ENCODE measurements at places on chromosomes 6 and 20. TPM values are rescaled to one million over a fixed set of nuclear protein-coding genes. Genes with fewer than 3 reads are reported as not detected.
A peak's percentile ranks its signal among the peaks of the same experiment; 100 is the strongest.

EYA2 gene
- not detected for total RNA-seq

LYRM2 gene
- total RNA-seq = 16.3 TPM

PRELID3B gene
- 55.8 TPM for total RNA-seq

GRCh38 chr6:113982055-113982550 is 11.2 kb upstream of the HDAC2 start:
- DNase-seq = no peak

DNA sequence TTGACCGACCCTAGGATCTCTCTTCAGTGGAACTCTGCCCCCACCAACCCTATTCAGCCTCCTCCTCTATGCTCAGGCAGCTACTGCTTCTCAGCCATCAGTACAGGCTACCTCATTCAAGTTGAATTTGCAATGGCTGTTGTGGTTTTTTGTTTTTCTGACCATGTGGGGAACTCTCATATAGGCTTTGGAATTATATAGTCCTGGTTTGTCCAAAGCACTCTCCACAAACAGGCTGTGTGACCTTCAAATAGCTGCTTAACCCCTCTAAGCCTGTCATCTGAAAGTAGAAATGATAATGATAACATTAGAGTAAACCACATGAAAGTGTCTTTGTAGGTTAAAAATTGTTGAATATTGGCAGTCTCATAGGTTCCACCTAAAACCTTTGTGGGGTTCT is 80.3 kb downstream of the UNC5CL start:
- DNase-seq = no peak

GRCh38 chr6:912871-913835 is 220.2 kb upstream of the EXOC2 start:
- no peak for DNase-seq

- no peak for DNase-seq
Observed at GRCh38 chr6:3402310-3403237, 54.3 kb downstream of the SLC22A23 start.

DNA sequence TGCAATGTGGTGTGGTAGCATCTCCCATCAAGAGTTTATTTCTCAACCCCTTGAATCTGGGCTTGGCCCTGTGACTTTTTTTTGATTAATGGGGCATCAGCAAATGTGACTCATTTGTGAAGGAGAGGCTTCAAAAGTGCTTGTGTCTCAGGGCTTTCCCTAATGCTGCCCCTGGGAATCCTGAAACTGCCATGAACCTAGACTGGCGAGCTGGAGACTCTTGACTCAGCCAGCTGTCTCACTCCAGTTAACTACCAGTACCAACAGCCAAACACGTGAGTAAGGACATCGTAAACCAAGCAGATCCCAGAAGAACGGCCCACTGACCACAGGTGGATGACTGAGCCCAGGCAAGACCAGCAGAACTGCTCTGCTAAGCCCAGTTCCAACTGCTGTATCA is 72.8 kb upstream of the ADTRP start:
- no peak for DNase-seq

DNA sequence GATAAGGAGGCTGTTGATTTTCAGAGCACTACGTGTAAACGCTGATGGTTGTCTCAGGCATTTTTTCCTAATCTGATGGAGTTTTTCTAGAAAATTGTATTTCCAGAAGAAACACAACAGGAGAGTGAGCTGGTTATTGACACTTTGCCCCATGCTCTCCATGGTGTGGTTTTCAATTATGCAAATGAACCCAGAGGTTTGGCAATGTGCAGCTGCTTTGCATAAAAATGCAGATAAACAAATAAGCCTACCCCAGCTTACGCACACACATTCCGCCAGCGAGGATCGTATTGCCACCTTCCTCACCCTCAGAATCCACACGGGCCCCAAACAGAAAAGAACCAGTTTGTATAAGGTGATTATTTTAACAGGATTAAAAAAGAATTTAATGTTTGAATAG is 45.1 kb upstream of the FRMD1 start:
- DNase-seq = no peak

DNA sequence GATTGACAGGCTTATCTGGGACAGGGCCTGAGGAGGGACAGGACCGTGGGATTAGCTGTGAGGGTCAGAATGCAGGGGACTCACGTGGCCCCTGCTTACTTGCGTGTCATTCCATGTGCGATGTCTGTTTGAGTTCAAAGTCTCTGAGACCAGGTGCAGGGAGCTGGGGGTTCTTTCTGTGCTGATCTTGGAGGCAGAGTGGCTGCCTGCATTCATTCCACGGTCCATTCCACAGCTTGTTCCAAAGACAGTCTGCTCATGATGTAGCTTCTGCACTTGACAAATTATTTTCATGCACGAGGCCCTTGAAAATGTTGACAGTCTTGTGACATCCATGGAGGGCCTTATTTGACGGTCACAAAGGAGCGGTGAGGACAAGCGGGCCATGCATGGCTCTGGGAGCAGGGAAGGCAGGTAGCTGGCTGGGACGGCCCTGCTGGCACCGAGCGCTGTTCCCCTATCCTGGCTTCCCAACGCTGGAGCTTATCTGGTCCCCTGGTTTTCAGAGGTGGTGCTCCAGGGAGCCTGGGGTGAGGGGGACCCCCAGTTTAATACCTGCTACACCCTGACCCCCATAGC is 156.3 kb upstream of the RNF24 start:
- DNase-seq = peak; percentile 19

DNA sequence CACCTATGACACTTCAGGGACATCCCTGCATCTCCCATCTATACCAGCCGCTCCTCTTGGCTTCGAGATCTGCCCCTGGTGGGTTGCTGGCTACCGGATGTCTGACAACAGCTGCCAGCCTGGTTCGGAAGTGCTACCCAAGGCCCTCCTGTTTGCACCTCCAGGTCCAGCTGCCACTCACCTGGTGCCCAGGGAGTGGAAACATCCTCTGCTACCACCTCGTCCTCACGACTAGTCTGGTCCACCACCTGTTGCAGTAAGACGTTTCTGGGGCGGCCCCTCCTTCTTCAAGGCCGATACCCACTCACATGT is 8.3 kb upstream of the PCMTD2 start:
- no peak for DNase-seq

DNA sequence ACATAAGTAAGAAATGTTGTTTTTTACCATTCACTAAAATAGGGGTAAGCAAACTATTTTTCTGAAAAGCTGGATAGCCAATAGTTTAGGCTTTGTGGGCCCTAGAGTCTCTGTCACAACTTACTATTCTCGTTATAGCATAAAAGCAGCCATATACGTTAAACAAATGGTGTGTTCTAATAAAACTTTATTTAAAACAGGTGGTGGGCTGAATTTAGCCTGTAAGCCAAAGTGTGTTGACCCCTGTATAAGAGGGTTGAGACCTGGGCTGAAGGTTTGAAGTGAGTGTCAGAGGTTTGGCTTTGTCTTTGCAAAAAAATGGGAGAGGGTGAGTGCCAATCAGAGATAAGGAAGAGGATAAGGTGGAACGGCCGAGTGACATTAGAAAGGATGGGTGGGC is 197.2 kb downstream of the RNF144B start:
- no peak for DNase-seq

DNA sequence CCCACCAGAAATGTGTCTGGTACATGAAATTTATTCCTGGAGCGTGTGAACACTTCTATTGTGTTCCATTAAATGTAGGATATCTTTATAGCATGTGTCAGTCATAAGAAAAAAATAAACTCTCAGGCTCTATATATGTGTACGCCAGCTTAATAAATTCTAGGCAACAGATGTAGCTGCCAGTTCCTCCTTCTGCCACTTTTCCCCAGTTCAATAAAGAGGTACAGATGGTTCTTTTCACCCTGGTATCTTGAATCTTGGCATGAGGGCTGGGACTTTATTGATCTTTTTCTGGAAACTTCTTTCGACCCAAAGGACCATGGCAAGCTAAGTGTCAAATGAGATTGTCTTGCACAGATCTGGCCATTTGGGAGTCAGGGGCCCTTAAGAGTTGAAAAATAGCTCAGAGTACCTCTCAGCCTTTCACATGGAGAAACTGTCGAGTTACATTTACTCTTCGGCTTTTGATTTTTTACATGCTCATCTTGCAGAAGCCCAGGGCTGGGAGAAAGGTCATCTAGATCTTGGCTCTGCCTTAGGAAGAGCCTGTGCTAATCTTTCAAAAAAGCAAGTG is 240.9 kb downstream of the DOK5 start:
- no peak for DNase-seq

DNA sequence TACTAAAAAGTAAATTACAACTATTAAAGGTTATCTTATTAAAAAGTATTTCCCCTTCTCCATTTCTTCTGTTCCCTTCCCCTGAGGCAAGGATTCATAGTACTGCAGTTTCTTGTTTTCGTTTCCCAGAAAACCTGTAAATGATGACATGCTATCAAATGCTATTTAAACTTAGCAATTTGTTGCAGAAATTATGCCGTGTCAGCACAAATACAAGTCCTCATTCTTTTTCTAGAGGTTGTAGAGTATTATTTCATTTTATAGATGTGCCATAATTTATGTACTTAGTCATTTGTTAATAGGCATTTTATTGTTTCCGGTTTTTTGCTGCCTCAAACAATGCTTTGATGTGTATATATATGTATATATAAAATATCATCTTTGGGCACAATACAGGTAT is 268.4 kb downstream of the PLCB1 start:
- DNase-seq = no peak

DNA sequence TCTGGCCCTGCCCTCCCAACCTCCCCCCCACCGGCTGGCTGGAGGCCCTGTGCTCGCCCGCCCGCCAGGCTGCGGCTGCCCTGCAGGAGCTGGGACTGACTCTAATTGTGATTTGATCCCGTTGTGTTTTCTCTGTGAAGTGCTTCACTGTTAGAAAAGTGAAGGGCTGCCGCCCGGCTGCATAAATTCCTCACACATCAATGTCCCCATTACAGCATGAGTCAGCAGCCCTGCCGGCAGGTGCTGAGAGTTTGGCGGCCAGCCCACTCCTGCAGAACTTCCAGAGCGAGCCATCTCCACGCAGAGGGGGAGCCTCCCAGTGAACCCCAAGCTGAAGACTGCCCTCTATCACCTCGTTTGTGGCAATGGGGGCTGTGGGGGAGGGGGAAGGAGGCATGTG is 137.9 kb downstream of the DLL1 start:
- DNase-seq = no peak

Data from CD4-positive, alpha-beta T cell (primary cell).